Mucosa of gallbladder (tissue), 1 donor: ENCODE measurements at places on chromosomes 5 and 9. TPM values are rescaled to one million over a fixed set of nuclear protein-coding genes. Genes with fewer than 3 reads are reported as not detected.

The FBXL7 gene
- total RNA-seq = 12.1 TPM

The CNTNAP3 gene
- 1.6 TPM for total RNA-seq

DNA sequence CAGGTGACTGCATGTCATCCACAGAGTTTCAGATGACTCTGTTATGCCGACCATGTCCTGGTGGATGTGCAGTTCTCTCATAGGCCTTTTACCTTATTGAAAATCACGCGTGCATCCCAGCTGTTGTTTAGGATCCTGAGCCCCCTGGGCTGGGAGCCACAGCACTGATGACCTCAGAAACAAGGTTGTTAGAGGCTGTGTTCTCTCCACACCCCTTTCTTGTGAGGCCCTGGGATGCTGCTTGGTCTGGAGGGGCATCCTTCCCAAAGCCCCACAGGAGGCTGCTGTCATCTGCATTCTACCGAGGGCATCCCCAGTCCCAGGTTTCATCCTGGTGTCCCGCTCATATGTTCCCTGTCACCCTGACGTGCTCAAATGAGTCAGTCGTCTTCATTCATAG lies 76.5 kb upstream of the IRX4 start:
- DNase-seq = no peak

- no peak for DNase-seq
These were observed 126.9 kb upstream of the ATP10B start for GRCh38 chr5:160978944-160979343.

DNA sequence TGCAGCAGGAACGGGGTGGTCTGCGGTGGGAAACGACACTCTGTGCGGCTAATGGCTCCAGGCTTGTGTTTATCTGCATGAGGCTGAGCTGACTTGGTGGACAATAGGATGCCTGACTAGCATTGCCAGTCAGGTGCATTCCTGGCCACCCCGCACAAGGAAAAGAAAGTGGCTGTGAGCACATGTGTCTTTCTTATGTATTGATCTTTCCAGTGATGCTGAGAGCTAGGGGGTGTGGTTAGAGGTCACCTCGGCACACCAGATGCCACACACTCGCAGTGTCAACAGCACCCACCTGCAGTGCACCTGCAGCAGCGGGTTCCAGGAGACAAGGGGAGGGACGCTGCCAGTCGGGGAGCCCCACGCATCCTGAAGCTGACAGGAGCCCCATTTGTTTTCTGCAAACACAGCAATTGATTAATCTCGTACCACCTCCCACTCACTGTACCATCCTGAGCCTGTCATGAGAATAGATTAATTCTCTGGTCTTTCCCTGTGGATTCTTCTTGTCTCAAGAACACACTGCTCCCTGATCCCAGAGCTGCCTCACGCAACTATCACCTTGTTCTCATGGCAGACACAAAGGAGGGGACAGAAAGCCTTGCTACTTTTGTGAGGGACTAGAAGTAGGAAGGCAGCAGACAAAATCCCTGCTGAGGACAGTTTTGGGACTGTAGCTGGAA lies 251.7 kb upstream of the WWC1 start:
- peak; percentile 46 for DNase-seq

The NR4A3 gene
- 7.5 TPM for total RNA-seq
